ENCODE measurements at places on chromosomes 12 and 14. TPM values are rescaled to one million over a fixed set of nuclear protein-coding genes. Genes with fewer than 3 reads are reported as not detected.

DNA sequence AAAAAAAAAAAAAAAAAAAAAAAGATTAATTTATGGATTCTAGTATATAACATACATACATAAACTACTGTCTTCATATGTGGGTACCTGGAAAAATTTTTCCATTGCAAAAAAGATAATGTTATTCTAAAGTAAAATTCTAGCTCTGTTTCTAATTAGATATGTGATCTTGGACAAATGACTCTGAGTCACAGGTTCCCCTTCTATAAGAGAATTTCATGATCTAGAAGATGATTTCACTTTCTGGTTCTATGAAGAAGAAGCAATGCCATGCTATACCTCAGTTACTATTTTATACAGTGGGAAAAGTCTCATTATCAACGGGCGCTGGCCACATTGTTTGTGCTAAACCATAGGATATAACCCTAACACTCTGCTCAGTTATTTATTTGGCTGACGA lies 351.3 kb downstream of the ZFP36L1 start:
- H3K27me3 ChIP-seq: no peaks in the 10 kb centered on the region
- no peak for DNase-seq
- no peak overlapping the region for H3K27ac ChIP-seq
- no peaks in the 10 kb centered on the region for H3K36me3 ChIP-seq
- peaks cover 15% of the 10 kb centered on the region for H3K4me1 ChIP-seq
- H3K4me3 ChIP-seq: no peak overlapping the region

GRCh38 chr12:27924350-27925135 lies 48.0 kb downstream of the PTHLH start:
- no peak overlapping the region for H3K27ac ChIP-seq
- peaks cover 6% of the 10 kb centered on the region for H3K4me1 ChIP-seq
- H3K36me3 ChIP-seq: no peaks in the 10 kb centered on the region

DNA sequence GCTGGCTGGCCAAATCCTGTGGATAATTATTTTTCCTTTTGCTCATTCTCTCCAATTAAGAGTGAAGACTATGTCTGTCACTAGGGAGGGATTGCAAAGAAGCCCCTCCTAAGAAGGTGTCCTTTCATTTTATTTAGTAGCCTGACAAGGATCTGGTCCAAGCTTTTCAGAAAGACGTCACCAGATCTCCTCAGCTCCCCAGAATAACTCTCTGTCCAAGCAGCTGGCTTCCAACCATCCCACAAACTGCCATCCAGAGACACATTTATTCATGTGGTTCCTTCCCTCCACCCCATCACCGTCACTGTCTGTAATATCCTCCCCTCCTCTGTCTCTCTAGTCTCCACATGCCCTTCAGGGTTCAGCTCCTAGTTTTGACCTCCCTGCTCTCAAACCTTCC lies 69.9 kb downstream of the PPM1H start:
- no peaks in the 10 kb centered on the region for H3K27me3 ChIP-seq
- no peaks in the 10 kb centered on the region for H3K36me3 ChIP-seq
- DNase-seq: no peak
- H3K4me1 ChIP-seq: peaks cover 57% of the 10 kb centered on the region

Gene SRRM4
- 0.96 TPM for total RNA-seq

Gene WIF1
- total RNA-seq: 1.8 TPM
